H54 (cell line): ENCODE measurements at places on chromosomes 7 and 10.

DNA sequence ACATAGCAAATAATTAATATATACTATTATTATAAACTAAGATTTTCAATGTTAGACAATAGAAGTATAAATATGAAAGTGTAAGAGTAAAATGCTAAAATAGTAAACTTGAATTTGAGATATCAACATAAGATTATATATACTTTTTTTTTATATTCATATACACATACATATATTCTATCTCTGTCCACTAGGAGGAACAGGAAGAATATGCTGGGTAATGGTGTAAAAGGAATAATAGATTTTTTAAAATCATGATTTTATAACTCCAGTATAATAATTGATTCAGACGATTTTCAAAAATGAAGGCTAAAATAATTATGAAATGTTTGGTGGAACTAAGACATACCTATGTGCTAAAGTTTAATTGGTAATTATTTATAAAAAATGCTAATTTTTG, 37.7 kb downstream of the AGMO start:
- no peak for DNase-seq

GRCh38 chr10:117170244-117170643, 27.0 kb upstream of the KCNK18 start:
- DNase-seq = no peak

DNA sequence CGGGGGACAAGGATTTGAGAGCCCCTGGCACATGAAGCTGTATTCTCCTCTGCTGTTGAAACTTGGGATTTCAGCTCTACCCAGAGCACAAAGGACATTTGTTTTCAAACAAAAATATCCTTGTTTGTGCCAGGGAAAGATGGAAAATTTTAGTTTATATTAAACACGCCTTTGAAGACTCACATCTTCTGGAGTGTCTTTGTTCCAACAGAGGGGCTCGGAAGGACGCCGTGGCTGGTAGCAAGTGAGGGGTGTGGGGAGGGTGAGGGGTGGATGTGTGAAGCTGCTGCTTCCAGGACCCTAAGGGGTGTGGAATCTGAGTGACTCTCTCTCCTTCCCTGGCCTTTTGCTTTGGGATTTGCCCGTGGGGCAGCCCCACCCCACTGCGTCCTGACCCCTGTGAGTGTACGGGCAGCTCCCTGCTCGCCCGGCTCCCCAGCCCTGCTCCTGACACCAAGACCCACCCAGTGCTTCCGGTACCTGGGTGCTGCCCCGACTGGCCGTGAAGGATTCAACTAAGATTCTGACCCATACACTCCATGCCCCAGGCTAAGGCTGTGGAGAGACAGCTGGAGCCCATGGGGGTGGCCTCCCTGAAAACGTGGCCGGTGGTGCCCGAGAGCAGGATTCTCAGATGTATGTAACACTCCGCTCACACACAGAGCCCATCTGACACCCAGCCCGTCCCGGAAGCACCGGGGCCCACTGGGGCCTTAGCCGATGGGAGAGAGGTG, 59.6 kb downstream of the ZRANB1 start:
- no peak for DNase-seq

DNA sequence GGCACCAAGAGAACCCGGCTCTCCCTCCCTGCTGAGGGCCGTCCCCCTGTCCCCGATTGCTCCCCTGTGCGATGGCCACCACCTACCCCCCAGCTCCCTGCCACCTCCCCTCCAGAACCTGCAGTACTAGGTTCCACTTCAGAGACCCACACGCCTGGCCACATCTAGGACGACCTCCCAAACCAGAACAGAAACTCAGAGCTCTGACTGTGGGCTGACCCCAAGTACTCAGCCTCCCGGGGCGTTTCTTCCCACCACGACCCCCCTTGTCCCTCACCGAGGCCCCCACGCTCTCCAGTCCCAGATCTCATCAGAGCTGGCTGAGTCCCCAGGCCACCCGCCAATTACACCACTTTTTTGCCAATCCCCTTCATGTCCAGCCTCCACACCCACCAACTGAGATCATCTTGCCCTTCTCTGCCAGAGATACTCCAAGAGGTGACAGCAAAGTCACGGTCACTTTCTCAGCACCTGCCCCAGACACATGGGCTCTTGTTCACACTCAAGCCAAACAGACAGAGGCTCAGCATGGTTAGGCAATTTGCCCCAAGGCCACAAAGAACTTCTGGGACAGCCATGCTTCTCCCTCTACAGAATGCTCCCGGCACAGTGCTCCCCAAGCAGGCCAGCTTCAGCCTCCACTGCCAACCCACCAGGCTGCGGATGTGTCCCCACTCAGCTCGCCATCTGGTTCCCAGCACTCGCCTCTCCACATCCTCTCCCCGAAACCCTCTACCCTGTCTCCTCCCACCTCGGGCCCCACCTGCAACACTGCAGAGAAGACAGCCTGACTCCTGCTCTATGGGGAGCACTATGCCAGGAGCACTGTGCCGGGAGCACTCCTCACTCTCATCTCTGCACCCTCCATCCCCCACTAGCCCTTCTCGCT, 4.7 kb downstream of the TMEM120A start:
- no peak for DNase-seq

DNA sequence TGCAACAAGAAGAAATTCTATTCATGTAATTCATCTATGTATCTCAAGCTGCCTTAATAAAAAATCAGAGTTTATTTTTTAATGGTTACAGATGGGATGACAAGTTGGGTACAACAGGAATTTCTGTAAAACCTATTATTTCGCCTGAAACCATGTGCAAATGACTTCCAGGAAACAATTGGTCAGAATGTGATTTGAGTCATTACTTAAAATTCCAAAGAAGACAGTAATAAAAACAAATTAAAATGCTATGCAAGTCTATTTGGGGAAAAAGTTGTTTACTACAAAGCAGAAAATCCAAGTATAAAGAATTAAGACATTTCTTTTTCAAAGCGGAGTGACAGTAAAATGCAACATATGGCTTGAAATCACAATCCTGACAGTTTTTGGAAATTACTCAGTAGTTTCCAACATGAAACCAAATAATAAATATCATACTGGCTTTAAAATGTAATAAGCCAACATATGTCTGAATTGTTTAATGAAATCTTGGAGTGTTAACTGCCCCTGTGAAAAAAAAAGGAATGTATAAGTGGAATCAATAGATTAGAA, 41.5 kb upstream of the SEMA3C start:
- DNase-seq = no peak

GRCh38 chr7:84704380-84704779, 482.5 kb downstream of the SEMA3D start:
- DNase-seq = no peak

- DNase-seq = no peak
Measured at GRCh38 chr10:5450605-5451384, 38.4 kb downstream of the NET1 start.

GRCh38 chr10:77593771-77594470, 43.7 kb downstream of the KCNMA1 start:
- DNase-seq = no peak

GRCh38 chr10:7707102-7707501, 4.0 kb downstream of the ITIH2 start:
- DNase-seq = no peak

- no peak for DNase-seq
Measured at GRCh38 chr10:3963191-3963673, 178.2 kb upstream of the KLF6 start.

DNA sequence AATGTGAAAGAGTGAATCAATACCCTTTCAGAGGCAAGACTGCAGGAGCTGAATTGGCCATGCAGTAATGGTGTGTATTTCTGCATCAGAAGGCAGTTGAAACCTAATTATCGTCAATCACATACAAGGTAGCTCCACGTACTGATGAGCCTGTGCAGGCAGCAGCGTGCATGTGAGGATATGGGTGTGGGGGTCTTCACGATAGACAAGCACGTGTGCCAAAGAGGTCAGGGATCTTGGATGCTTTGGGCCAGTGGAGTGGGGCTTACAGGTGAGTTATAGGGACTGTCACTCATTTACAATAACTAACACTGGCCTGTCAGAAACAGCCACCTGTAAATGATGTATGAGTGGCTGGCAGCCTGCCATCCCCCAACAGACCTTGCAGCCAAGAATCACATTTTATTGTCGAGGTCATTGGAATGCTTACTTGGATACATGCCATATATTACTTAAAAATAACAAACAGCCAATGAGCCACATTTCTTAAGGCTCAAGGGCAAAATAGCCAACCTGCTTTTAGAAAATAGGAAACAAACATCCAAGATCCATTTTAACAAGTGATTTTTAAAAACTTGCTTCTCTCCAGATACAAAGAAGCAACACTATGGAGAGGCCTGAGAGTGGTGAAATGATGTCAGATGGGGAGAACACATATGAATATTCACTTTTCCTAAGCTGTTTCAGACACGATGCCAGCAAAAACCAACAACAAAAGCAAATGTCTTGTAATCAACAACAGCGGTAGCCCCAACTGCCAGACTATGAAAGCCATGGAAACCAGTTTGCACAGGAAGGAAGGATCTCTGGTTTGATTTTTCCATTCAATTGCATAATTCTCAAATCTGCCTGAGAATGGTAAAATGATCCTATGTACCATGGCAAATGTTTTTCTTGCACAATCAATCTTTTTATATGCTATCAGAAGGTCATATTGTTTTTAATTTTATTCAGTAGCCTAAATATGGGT, 210.7 kb downstream of the SKAP2 start:
- DNase-seq = no peak

DNA sequence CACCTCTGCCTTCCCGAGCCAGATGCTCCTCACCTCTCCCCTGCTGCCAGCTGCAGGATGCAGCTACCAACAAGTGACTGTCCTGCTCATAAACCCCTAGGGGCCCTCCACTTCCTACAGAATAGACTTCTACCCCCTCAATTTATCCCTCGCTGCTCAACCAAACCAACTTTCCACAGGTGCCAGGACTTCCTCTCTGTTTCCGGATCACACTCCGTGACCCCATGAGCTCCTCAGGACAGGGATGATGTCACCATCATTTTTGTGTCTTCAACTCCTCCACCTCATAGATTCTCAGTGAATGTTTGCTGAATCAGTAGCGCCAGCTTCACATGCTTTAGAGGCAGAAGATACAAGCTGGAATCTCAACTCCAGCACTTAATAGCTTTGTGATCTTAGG, 25.8 kb upstream of the ADRB1 start:
- DNase-seq = no peak
